ENCODE measurements at places on chromosomes 3 and 15.
A peak's percentile ranks its signal among the peaks of the same experiment; 100 is the strongest.

- DNase-seq: peak; percentile 55
These were observed 725 bp downstream of the CHL1 start for GRCh38 chr3:197149-197827.

DNA sequence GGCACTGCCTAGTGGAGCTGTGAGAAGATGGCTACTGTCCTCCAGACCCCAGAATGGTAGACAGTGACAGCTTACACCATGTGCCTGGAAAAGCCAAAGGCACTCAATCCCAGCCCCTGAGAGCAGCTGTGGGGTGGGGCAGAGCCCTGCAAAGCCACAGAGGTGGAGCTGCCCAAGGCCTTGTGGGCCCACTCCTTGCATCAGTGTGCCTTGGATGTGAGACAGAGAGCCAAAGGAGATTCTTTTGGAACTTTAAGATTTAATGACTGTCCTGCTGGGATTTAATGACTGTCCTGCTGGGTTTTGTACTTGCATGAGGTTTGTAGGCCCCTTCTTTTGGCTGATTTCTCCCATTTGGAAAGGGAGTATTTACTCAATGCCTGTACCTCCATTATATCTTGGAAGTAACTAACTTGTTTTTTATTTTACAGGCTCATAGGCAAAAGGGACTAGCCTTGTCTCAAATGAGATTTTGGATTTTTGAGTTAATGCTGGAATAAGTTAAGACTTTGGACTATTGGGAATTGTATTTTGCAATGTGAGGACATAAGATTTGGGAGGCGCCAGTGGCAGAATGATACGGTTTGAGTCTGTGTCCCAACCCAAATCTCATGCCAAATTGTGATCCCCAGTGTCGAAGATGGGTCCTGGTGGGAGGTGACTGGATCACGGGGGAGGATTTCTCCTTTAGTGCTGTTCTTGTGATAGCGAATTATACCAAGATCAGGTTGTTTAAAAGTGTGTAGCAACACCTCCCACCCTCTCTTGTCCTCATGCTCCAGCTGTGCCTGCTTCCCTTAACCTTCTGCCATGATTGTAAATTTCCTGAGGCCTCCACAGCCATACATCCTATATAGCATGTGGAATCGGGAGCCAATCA is 80.4 kb downstream of the MYO5A start:
- DNase-seq: no peak

- DNase-seq: peak; percentile 69
These were observed 289 bp downstream of the PCSK6 start for GRCh38 chr15:101489237-101489598.

GRCh38 chr15:40398413-40398873 is 7.2 kb upstream of the IVD start:
- no peak for DNase-seq

- DNase-seq: no peak
These were observed 357.4 kb downstream of the RORA start for GRCh38 chr15:60871731-60872130.

DNA sequence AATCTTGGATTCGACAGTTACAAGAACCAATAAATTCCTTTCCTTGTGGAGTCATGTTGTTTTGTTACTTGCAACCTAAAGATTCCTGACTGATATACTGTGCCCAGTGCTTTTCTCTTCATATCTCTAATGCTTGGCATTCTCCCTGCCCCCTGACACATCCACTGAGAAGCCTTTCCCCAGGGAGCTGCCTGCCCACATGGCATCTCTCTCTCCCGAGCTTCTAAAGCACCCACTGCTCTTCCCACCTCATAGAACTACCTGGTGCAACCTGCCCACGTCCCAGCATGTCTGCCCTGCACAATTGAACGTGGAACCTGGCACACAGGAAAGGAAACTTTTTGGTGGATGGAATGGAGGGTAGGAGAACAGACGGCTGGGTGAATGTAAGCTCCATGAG is 6.8 kb downstream of the CYP8B1 start:
- DNase-seq: no peak
